Calu3 (cell line): ENCODE measurements at places on chromosomes 3 and 15. TPM values are rescaled to one million over a fixed set of nuclear protein-coding genes. Genes with fewer than 3 reads are reported as not detected.

Gene GABRB3
- not detected in 2 replicates for total RNA-seq

Gene MAN2A2
- 56.1 and 58.5 TPM in 2 replicates for total RNA-seq

Gene RBM15B
- 40.6 and 43.8 TPM in 2 replicates for total RNA-seq

Gene THRB
- 13.5 and 15.5 TPM in 2 replicates for total RNA-seq

Gene ARPP19
- total RNA-seq: 145 and 155 TPM in 2 replicates

Gene LRRC34
- total RNA-seq: not detected in 2 replicates

Gene UBR1
- 15.8 and 18.6 TPM in 2 replicates for total RNA-seq

- no peak overlapping the region for H3K4me3 ChIP-seq
- no peaks in the 10 kb centered on the region for H3K4me1 ChIP-seq
- DNase-seq: no peak
These were observed 58.9 kb downstream of the ITGA11 start for GRCh38 chr15:68373028-68373427.

- no peak for DNase-seq
- no peaks in the 10 kb centered on the region for H3K27me3 ChIP-seq
- no peaks in the 10 kb centered on the region for H3K4me1 ChIP-seq
- no peak overlapping the region for H3K27ac ChIP-seq
These were observed 52.6 kb downstream of the BTD start for GRCh38 chr3:15654127-15654526.

DNA sequence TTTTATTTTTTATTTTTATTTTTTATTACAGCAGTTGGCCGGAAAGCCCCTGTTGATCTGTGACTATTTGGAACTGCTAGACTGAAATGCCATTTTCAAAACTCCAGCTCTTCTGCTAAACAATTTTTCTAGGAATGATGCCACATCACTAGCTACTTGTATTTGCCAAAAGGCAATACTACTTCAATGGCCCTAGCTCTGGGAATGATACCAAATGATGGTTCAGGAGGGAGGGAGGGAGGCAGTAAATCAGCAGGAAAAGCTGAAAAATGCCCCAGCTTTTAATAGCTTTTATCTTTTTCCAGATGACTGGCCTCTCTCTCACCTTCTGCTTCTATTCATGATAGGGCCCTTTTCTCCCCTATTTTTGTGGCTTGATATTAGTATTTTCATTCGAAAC is 2.6 kb upstream of the CHL1 start:
- H3K4me1 ChIP-seq: peaks cover 7% of the 10 kb centered on the region
- peaks cover 12% of the 10 kb centered on the region for H3K36me3 ChIP-seq
- no peak overlapping the region for H3K4me3 ChIP-seq
- no peak for DNase-seq
- H3K27ac ChIP-seq: no peak overlapping the region
- peaks cover 27% of the 10 kb centered on the region for H3K27me3 ChIP-seq

DNA sequence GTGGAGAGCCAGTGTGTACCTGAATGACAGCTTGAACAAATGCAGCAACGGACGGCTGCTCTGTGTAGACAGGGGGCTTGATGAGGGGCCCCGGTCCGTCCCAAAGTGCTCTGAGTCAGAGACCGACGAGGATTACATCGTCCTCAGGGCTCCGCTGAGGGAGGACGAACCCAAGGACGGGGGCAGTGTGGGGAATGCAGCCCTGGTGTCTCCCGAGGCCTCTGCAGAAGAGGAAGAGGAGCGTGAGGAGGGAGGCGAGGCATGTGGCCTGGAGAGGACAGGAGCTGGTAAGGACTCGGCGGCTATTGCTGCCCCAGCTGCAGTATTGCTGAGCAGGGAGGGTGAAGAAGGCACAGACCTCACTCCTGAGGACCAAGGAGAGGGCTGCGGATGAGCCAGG is 54.4 kb upstream of the WNT7A start:
- H3K4me3 ChIP-seq: no peak overlapping the region
- no peaks in the 10 kb centered on the region for H3K4me1 ChIP-seq
- H3K36me3 ChIP-seq: no peaks in the 10 kb centered on the region
- H3K27me3 ChIP-seq: peaks cover 36% of the 10 kb centered on the region
- DNase-seq: no peak
- H3K27ac ChIP-seq: no peak overlapping the region

DNA sequence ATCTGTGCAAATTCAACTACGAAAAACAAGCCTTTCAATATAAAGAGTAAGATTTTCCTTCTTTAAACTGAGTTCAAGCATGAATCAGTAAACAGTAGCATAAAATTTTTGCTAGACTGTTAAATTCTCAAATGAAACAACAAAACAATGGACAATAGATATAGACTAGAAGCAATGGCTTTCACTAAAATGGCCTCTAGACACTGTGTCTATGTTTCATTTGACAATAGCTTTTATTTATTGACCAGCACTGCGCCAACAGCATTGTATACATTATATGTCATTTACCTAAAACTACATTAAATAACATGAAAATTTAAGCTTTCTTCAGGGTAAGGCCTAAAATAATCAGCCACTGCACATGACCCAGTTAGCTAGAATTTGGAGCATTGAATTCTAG is 148.5 kb downstream of the DUT start:
- H3K4me3 ChIP-seq: no peak overlapping the region
- no peak for DNase-seq
- H3K27me3 ChIP-seq: no peaks in the 10 kb centered on the region
- H3K36me3 ChIP-seq: no peaks in the 10 kb centered on the region
- H3K4me1 ChIP-seq: no peaks in the 10 kb centered on the region

- no peaks in the 10 kb centered on the region for H3K27me3 ChIP-seq
- no peak overlapping the region for H3K27ac ChIP-seq
- DNase-seq: no peak
- no peak overlapping the region for H3K4me3 ChIP-seq
- H3K4me1 ChIP-seq: peaks cover 16% of the 10 kb centered on the region
These were observed 414.8 kb downstream of the LPP start for GRCh38 chr3:188568736-188569135.

GRCh38 chr15:75163150-75163564 is 38.5 kb upstream of the C15orf39 start:
- no peaks in the 10 kb centered on the region for H3K27me3 ChIP-seq
- DNase-seq: no peak
- no peak overlapping the region for H3K27ac ChIP-seq
- no peak overlapping the region for H3K4me3 ChIP-seq
- H3K36me3 ChIP-seq: no peaks in the 10 kb centered on the region

- no peak for DNase-seq
- no peak overlapping the region for H3K4me3 ChIP-seq
- H3K27me3 ChIP-seq: no peaks in the 10 kb centered on the region
These were observed 14.4 kb downstream of the NGLY1 start for GRCh38 chr3:25768851-25769250.

- no peaks in the 10 kb centered on the region for H3K27me3 ChIP-seq
- H3K4me3 ChIP-seq: no peak overlapping the region
- H3K27ac ChIP-seq: no peak overlapping the region
- H3K36me3 ChIP-seq: no peaks in the 10 kb centered on the region
- no peak for DNase-seq
- no peaks in the 10 kb centered on the region for H3K4me1 ChIP-seq
These were observed 289.1 kb downstream of the TIGIT start for GRCh38 chr3:114582929-114583328.

- no peaks in the 10 kb centered on the region for H3K27me3 ChIP-seq
- H3K27ac ChIP-seq: no peak overlapping the region
- no peaks in the 10 kb centered on the region for H3K36me3 ChIP-seq
- H3K4me3 ChIP-seq: no peak overlapping the region
- no peaks in the 10 kb centered on the region for H3K4me1 ChIP-seq
- no peak for DNase-seq
These were observed 497.7 kb upstream of the THBS1 start for GRCh38 chr15:39083213-39083612.

DNA sequence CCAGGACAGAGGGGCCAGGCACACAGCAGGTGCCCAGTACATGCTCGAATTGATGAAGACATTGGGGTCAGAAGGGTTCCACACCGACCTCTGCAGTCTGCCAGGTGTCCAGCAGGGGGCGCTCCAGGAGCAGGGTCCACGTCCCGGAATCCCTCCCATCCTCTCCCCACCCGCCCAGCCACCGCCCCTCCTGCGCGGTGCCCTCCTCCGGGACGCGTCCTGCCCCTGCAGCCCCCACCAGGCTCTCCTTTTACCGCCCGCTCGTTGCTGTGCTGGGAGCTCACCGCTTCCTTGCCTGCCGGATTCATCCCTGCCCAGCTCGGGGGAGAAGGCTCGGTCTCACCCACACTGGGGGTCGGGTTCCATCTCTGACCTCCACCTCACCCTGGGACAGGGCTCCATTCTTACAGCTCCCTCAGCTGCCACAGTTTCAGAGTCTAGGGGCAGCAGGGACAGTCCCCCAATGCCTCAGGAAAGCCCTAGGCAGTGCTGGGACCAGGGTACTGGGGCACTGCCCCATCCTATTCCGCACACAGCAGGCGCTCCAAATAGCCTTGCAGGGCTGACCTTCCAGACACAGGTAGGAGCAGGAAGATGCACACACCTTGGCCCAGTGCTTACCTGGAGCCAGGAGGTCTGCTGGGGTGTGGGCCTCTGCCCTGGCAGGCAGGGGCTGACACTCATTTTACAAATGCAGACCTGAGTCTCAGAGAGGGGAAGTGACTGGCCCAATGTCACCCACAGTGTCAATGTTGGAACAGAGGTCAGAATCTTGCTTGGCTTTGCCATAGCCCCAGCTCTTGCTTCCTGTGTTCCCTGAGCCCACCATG is 31.0 kb downstream of the GRIP2 start:
- no peak overlapping the region for H3K4me3 ChIP-seq
- no peak overlapping the region for H3K27ac ChIP-seq
- H3K27me3 ChIP-seq: peaks cover 31% of the 10 kb centered on the region
- no peaks in the 10 kb centered on the region for H3K4me1 ChIP-seq

DNA sequence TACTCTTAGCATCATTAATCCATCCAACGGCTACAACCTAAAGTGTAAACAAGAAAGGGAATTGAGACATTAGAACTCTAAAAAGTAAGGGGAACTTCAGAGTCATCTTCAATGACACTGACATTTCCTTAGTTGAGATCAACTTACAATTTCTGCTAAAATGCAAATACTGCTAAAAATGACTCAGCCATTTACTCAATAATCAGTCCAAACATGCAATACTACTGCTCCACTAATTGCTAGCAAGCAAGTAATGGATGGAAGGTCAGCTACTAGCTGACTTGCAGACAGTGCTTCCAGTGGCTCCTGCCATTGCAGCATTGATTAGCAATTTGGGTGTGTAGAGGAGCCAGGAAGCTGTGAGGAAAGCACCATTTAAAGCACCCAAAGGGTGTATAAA is 28.4 kb downstream of the CD200R1L start:
- peaks cover 14% of the 10 kb centered on the region for H3K4me1 ChIP-seq
- no peak overlapping the region for H3K27ac ChIP-seq
- no peak for DNase-seq
- H3K4me3 ChIP-seq: no peak overlapping the region
- no peaks in the 10 kb centered on the region for H3K27me3 ChIP-seq

- no peak overlapping the region for H3K4me3 ChIP-seq
- H3K36me3 ChIP-seq: no peaks in the 10 kb centered on the region
- no peaks in the 10 kb centered on the region for H3K27me3 ChIP-seq
- no peak overlapping the region for H3K27ac ChIP-seq
- no peak for DNase-seq
- peaks cover 21% of the 10 kb centered on the region for H3K4me1 ChIP-seq
These were observed 130.3 kb downstream of the SLCO3A1 start for GRCh38 chr15:91983729-91984340.

GRCh38 chr3:102092617-102093466 is 243.5 kb downstream of the NFKBIZ start:
- peaks cover 20% of the 10 kb centered on the region for H3K4me1 ChIP-seq
- H3K27ac ChIP-seq: peak overlapping the region; percentile 70
- no peak for DNase-seq
- H3K36me3 ChIP-seq: no peaks in the 10 kb centered on the region
- H3K27me3 ChIP-seq: no peaks in the 10 kb centered on the region
- no peak overlapping the region for H3K4me3 ChIP-seq

GRCh38 chr15:95302206-95302605 is 1028.3 kb upstream of the NR2F2 start:
- H3K27ac ChIP-seq: no peak overlapping the region
- DNase-seq: no peak
- H3K27me3 ChIP-seq: no peaks in the 10 kb centered on the region
- H3K4me1 ChIP-seq: no peaks in the 10 kb centered on the region
- H3K36me3 ChIP-seq: no peaks in the 10 kb centered on the region

DNA sequence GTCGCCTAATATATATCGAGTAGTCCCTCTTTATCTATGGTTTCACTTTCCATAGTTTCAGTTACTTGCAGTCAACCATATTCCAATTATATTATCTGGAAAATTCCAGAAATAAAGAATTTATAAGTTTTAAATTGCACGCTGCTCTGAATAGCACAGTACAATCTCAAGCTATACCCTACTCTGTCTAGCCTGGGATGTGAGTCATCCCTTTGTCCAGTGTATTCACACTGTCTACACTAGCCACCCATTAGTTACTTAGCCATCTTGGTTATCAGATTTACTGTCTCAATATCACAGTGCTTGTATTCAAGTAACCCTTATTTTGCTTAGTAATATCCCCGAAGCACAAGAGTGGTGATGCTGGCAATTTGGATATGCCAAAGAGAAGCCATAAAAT is 72.1 kb upstream of the EOMES start:
- no peak for DNase-seq
- H3K27ac ChIP-seq: no peak overlapping the region
- no peaks in the 10 kb centered on the region for H3K27me3 ChIP-seq
- H3K4me3 ChIP-seq: no peak overlapping the region

- peak; percentile 6 for DNase-seq
- no peak overlapping the region for H3K27ac ChIP-seq
- peaks cover 11% of the 10 kb centered on the region for H3K4me1 ChIP-seq
- H3K27me3 ChIP-seq: no peaks in the 10 kb centered on the region
- H3K4me3 ChIP-seq: no peak overlapping the region
- no peaks in the 10 kb centered on the region for H3K36me3 ChIP-seq
These were observed 8.7 kb downstream of the ATXN7 start for GRCh38 chr3:63872135-63872924.

DNA sequence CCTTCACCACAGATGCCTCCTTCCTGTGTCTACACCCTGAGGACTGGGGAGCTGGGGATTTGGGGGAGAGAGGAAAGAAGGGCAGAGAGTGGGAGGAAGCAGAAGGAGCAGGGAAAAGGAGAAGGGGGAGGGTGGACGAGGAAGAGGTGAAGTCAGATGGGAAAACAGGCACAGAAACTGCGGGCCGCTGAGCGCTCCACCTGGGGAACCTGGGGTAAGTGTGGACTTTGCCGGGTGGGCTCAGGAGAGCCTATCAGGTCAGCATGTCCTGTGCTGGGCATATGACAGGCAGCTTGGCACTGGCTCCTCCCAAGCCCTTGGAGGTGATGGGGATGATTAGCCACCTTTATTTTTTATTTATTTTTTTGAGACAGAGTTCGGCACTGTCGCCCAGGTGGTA is 62.6 kb downstream of the CORO2B start:
- H3K4me1 ChIP-seq: no peaks in the 10 kb centered on the region
- no peak overlapping the region for H3K27ac ChIP-seq
- no peak overlapping the region for H3K4me3 ChIP-seq
- H3K36me3 ChIP-seq: no peaks in the 10 kb centered on the region
- peaks cover 69% of the 10 kb centered on the region for H3K27me3 ChIP-seq

GRCh38 chr3:31615071-31615875 is 82.5 kb downstream of the STT3B start:
- H3K27me3 ChIP-seq: no peaks in the 10 kb centered on the region
- H3K36me3 ChIP-seq: peaks cover 23% of the 10 kb centered on the region
- H3K27ac ChIP-seq: no peak overlapping the region
- H3K4me3 ChIP-seq: no peak overlapping the region
- no peak for DNase-seq

- no peak overlapping the region for H3K4me3 ChIP-seq
- H3K4me1 ChIP-seq: no peaks in the 10 kb centered on the region
- no peaks in the 10 kb centered on the region for H3K36me3 ChIP-seq
- no peak overlapping the region for H3K27ac ChIP-seq
These were observed 36.2 kb downstream of the ILDR1 start for GRCh38 chr3:121985846-121986245.
